Activated CD8-positive, alpha-beta memory T cell treated with anti-CD3 and anti-CD28 coated beads for 1 hour (primary cell): ENCODE measurements at places on chromosomes 13 and 19.

DNA sequence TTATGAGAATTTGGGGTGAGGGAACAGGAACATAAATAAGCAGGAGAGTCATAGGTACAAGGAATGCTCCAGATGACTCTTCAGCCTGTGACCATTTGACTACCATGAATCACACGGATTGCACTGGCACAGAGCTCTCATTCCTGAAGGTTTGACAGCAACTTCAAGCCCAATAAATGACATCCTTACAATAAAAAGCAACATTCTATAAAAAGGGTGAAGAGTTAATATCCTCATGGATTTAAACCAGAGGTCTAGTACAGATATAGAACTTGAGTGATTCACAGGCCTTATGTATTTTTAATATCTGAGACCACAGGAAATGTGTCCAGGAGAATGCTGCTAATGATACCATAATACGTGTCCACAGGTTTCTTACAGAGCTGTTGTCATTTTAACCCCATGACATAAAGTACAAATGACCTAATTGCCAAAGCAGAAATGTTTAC, 158.1 kb downstream of the IRS2 start:
- DNase-seq: no peak

GRCh38 chr13:108983273-108983672, 353.9 kb downstream of the MYO16 start:
- no peak for DNase-seq

- no peak for DNase-seq
Measured at GRCh38 chr13:74886502-74886901, 595.5 kb downstream of the TBC1D4 start.

DNA sequence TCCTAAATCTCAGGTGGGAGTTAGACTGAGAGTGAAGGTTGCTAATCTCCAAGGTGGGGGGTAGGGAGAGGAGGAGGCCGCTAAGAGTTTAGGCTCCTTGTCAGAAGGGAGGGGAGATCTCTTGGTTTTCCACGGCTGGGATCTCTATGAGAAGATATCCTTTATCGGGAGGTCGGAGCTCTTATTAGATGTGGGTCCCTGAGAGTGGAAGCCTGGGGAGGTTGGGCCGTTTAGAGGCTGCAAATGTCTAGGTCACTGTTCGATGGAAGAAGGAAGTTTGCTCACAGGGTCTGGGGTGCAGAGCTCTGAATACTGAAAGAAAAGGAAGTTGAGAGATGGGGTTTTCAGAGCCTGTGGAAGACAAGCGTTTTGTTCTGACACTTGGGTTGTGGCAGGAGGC, 3.8 kb downstream of the MYADM start:
- no peak for DNase-seq

- DNase-seq: no peak
Measured at GRCh38 chr19:41334793-41335192, 18.9 kb downstream of the TGFB1 start.

GRCh38 chr13:74324338-74324737, 190.1 kb upstream of the KLF12 start:
- no peak for DNase-seq

- DNase-seq: no peak
Measured at GRCh38 chr13:99977912-99978798, 3.4 kb upstream of the ZIC2 start.

DNA sequence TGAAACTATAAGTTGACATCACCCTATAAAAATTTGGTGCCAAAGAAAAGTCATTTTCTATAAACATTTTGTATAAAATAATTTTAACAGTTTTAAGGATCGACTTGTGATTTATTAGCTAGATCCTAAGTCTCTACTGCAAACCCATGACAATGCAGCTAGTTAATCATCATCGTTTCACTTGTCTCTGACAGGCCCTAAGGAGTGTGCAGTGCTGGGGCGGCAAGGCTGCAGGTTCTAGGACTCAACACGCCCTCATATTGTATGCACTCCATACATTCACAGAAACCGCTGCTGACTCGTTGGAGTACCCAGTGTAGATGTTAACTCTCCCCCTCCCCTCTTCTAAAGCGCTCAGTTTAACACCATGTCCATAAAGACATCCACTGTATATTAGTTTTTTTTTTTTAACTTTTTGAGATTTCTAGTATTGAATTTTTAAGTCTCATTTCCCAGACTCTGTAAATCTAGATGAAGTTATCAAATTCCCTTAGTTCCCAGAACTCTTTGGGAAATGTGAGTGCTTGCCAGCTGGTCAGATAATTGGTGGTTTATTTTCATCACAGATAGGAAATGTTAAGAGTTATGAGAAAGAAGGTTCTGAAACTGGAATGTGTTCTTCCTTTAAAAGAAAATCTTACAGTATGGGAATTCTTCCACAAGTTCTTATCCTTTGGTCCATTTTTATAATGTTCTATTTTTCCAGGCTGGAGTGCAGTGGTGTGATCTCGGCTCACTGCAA, 162.8 kb upstream of the RNF113B start:
- DNase-seq: no peak

DNA sequence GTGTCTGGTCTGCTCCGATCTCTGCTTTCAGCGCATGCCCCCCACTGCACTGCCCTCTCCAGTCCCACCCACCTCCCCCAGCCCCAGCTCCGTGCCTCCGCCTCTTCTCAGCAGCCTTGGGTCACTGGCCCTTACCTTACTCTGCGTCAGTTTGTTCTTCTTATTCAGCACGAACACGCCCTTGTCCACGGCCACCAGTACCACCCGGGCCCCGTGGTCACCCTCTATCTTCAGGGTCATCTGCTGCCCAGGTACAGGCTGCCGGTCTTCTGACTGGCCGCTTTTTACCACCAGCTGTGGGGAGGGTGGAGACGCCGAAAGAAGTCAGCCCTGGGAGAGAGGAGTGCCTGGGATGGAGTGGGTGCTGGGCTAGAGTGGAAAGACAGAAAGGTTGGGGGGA, 10.9 kb downstream of the C3 start:
- DNase-seq: no peak

GRCh38 chr19:55464662-55465054, at the start of gene C19orf85:
Gene C19orf85, minus strand, starts transcription at chr19:55464751. Its CDS starts 197 bp downstream, at chr19:55464554.
- no peak for DNase-seq
